ENCODE measurements at places on chromosomes 12 and 14. TPM values are rescaled to one million over a fixed set of nuclear protein-coding genes. Genes with fewer than 3 reads are reported as not detected.

GRCh38 chr14:90663680-90664079 lies 152.6 kb downstream of the TTC7B start:
- peaks cover 5% of the 10 kb centered on the region for H3K36me3 ChIP-seq
- peaks cover 45% of the 10 kb centered on the region for H3K4me1 ChIP-seq
- no peaks in the 10 kb centered on the region for H3K27me3 ChIP-seq

DNA sequence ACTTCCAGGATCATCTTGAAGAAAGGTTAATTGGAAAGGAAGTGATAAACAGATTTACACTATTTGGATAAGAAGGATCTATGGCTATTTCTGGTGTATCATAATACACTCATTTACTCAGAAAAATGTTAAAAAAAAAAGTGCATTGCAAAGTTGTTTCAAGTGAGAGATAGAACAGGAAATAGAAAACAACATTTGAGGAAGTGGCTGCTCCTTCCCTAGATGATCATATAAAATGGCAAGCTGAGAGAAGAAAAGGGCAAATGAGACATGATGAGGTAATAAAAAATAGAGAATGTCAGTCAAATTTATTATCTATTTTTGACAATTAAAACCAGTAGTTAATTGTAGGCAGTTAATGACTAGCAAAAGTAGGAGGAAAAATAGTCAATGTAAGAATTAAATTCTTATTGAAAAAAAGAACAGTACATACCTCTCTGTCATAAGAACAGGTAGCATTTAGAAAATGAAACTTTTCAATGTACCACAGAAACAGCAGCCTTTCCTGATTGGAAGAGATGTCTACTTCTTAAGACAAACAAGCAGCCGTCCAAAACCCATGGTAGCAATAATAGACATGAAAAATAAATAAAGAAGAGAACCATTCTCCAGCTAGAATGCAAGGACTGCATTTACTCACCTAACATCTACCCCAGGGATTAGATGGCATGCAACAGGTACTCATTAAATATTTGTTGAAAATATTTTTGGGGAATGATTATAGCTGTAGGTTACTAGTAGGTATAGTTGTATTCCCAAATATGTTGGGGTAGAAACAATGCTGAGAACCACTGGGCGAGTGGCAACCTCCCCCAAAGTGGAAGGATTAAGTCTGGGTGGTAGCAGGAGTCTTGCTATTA lies 63.9 kb upstream of the GRIP1 start:
- no peaks in the 10 kb centered on the region for H3K4me1 ChIP-seq
- H3K4me3 ChIP-seq, result no peak overlapping the region
- no peak overlapping the region for H3K27ac ChIP-seq
- no peak for DNase-seq
- peaks cover 7% of the 10 kb centered on the region for H3K27me3 ChIP-seq
- no peaks in the 10 kb centered on the region for H3K36me3 ChIP-seq

DNA sequence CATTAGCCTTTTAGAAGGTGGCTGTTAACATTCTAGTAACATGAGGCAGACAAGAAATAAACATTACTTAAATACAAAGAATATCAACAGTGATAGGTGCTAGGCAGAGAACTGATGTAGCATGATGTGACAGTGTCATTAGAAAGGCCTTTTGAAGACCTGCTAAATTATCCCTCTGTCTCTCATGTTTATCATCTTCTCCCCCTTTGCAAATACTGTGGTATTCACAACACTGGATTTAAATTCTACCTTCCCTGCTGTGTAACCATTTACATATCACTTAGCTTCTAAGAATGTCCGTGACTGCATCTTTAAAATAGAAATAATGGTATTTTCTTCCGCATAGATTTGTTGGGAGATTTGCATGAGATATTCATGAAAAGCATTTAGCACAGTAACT lies 74.4 kb upstream of the CLEC14A start:
- DNase-seq, result no peak
- H3K27me3 ChIP-seq, result no peaks in the 10 kb centered on the region
- no peak overlapping the region for H3K4me3 ChIP-seq
- H3K36me3 ChIP-seq, result no peaks in the 10 kb centered on the region
- H3K27ac ChIP-seq, result no peak overlapping the region

DNA sequence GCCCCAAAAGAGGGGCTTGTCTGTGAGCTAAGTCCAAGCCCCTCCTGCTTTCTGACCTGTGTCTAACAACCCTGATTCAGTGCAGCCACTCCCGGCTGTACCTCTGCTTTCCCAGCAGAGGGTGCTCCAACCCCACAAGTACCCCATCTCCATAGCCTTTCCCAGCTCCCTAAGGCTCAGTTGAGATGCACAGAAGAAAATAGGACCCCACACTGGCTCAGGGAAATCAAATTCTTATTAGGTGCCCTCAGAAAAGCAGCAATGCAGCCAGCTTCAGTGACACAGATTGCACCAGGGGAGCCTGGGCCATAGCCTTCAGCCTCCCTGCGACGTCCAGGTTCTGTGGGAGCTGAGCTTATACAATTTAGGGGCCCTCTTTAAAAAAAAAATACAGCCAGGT lies 49.9 kb downstream of the LRRC74A start:
- no peaks in the 10 kb centered on the region for H3K36me3 ChIP-seq
- peak; percentile 43 for DNase-seq
- no peak overlapping the region for H3K4me3 ChIP-seq
- no peaks in the 10 kb centered on the region for H3K27me3 ChIP-seq

The BATF gene
- total RNA-seq, result 0.93 TPM

- peaks cover 75% of the 10 kb centered on the region for H3K36me3 ChIP-seq
- no peak for DNase-seq
- H3K27ac ChIP-seq, result peak overlapping the region; percentile 75
- H3K4me1 ChIP-seq, result peaks cover 99% of the 10 kb centered on the region
- H3K4me3 ChIP-seq, result peak overlapping the region; percentile 37
Measured at GRCh38 chr14:93956514-93957332, 19.6 kb downstream of the ASB2 start.

The NOVA1 gene
- total RNA-seq, result 3.7 TPM

The IFNG gene
- total RNA-seq, result not detected

The NPAS3 gene
- total RNA-seq, result 2.5 TPM

The KRT74 gene
- total RNA-seq, result 0.14 TPM

DNA sequence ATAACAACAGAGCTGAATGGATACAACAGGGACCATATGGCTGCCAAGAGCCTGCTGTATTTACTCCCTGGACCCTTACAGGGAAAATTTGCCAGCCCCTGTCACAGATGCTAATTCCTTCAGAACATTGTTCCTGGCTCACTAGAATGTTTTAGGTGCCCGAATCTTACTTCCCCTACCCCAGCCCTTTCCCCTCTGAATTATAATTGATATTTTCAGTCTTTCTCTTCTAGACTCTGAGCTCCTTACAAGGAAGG lies 235.3 kb downstream of the KSR2 start:
- H3K36me3 ChIP-seq, result no peaks in the 10 kb centered on the region
- no peak overlapping the region for H3K27ac ChIP-seq
- no peaks in the 10 kb centered on the region for H3K4me1 ChIP-seq
- peaks cover 31% of the 10 kb centered on the region for H3K27me3 ChIP-seq

- no peak overlapping the region for H3K27ac ChIP-seq
- DNase-seq, result no peak
- H3K27me3 ChIP-seq, result no peaks in the 10 kb centered on the region
- no peaks in the 10 kb centered on the region for H3K36me3 ChIP-seq
- H3K4me1 ChIP-seq, result peaks cover 5% of the 10 kb centered on the region
Measured at GRCh38 chr12:119319638-119320037, 14.9 kb upstream of the CCDC60 start.

DNA sequence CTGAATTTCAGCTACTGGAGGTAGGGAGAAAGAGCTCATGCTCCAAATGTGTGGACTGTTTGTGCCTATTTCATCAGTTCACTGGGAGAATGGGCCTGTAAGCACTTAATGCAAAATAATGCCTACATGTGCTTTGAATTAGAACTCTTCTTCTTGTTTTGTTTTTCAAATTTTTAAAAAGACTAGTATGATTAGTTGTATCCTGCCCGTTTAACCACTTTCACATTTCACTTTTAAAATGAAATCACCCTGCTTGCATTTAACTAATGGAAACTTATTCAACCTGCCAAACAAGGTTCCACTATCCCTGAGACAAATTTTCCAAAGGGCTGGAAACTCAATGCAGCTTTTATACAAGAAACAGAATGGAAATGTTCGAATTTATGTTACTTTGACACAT lies 79.7 kb downstream of the SAMD4A start:
- no peak for DNase-seq
- H3K27ac ChIP-seq, result no peak overlapping the region
- peaks cover 94% of the 10 kb centered on the region for H3K4me1 ChIP-seq
- no peaks in the 10 kb centered on the region for H3K27me3 ChIP-seq
- no peak overlapping the region for H3K4me3 ChIP-seq

DNA sequence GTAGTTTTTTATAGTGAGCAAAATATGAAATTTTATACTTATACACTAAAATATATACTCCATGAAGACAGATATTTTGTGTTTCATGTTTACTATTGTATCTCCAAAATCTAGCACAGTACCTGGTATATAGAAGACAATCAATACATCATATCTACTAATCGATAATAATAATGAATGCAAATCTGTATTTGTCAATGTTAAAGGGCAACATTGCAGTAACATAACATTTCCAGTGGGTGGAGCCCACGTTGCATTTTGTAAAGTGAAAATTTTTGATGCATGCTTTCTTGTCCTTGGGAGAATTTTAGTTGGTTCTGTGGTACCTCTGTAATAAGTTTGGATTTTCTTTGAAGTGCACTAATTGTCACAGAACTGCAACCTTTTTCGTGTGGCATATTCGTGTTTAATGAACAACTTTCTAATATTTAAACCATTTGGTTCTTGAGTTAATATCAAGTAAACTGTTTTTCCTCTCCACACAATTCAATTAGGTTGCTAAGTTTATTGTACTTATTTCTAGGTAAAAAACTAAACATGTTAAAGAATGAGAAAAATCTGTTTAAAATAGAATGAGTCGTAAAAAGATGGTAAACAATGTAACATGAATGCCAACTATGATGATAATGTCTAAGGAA lies 47.4 kb downstream of the AVPR1A start:
- no peak for DNase-seq
- no peak overlapping the region for H3K27ac ChIP-seq
- no peak overlapping the region for H3K4me3 ChIP-seq

The AICDA gene
- not detected for total RNA-seq

DNA sequence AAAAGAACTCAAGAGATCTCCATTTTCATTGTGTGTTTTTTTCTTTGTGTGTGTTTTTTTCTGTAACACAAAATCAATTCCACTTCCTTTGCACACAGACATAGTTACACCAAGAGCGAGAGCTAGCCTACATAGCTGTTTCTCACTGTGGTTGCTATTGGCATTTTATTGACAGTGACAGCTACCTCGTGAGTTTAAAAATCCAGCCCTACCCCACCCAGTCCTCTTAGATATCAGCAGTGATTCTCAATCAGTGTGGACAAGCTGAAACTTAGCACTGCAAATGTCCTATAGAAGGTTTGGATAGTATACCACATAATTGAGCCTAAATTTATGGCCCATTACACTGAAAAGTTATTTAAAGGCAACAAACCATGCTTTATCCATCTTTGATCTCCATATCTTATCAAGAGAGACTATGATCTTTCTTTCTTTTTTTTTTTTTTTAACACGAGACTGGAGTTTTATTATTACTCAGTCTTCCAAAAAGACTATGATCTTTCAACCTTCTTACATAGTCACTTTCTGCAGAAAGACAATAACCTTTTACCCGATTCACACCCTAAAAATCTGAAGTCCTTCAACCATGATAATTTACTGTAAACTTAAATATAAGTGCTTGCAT lies 46.8 kb downstream of the ATP2B1 start:
- H3K36me3 ChIP-seq, result no peaks in the 10 kb centered on the region
- peaks cover 43% of the 10 kb centered on the region for H3K4me1 ChIP-seq
- no peak overlapping the region for H3K4me3 ChIP-seq
- no peak overlapping the region for H3K27ac ChIP-seq
- no peak for DNase-seq

The RNASE7 gene
- not detected for total RNA-seq

The TMEM121 gene
- 2.1 TPM for total RNA-seq

DNA sequence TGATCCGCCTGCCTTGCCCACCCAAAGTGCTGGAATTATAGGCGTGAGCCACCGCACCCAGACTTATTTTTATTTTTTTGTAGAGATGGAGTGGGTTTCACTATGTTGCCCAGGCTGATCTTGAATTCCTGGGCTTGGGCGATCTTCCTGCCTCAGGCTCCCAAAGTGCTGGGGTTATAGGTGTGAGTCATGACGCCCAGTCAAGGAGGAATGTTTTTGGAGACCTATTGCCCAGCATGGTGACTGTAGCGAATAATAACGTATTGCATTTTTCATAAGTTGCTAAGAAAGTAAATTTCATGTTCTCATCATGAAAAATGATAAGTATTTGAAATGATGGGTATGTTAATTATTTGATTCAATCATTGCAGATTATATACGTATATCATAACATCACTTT lies 46.5 kb downstream of the TEAD4 start:
- H3K27me3 ChIP-seq, result no peaks in the 10 kb centered on the region
- H3K4me1 ChIP-seq, result peaks cover 15% of the 10 kb centered on the region
- peaks cover 2% of the 10 kb centered on the region for H3K36me3 ChIP-seq

The DCN gene
- 716 TPM for total RNA-seq

DNA sequence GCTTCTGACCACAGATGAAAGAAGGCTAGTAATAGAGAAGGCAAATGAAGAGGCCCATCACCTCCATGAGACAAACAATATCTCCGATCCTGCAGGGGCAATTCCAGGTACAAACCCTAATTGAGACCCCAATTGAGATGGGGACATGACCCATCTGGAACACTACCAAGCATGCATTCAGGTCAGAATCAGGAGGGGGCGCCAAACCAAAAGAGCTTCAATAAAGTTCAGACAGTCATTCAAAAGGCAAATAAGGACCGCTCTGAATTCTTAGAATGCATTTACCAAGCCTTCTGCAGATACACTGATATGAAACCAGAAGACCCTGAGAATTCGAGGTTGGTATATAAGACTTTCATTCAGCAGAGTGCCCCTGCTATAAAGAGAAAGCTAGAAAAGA lies 10.2 kb upstream of the EDDM3B start:
- no peak for DNase-seq
- no peak overlapping the region for H3K4me3 ChIP-seq
- no peak overlapping the region for H3K27ac ChIP-seq
- H3K36me3 ChIP-seq, result no peaks in the 10 kb centered on the region
- H3K4me1 ChIP-seq, result peaks cover 5% of the 10 kb centered on the region

GRCh38 chr14:104756477-104757237 lies 3.7 kb downstream of the SIVA1 start:
- H3K27ac ChIP-seq, result no peak overlapping the region
- no peaks in the 10 kb centered on the region for H3K27me3 ChIP-seq
- H3K36me3 ChIP-seq, result peaks cover 56% of the 10 kb centered on the region
- no peak overlapping the region for H3K4me3 ChIP-seq
- DNase-seq, result no peak

The P2RX7 gene
- total RNA-seq, result 1.6 TPM

GRCh38 chr12:68785358-68785757 lies 22.6 kb upstream of the MDM2 start:
- no peak overlapping the region for H3K27ac ChIP-seq
- no peak overlapping the region for H3K4me3 ChIP-seq
- peaks cover 14% of the 10 kb centered on the region for H3K4me1 ChIP-seq
- H3K36me3 ChIP-seq, result no peaks in the 10 kb centered on the region
- no peak for DNase-seq

The DIO2 gene
- total RNA-seq, result 6.4 TPM

The C12orf50 gene
- not detected for total RNA-seq

- no peaks in the 10 kb centered on the region for H3K4me1 ChIP-seq
- H3K27ac ChIP-seq, result no peak overlapping the region
- H3K27me3 ChIP-seq, result no peaks in the 10 kb centered on the region
- no peak for DNase-seq
Measured at GRCh38 chr14:21768116-21768874, 94.7 kb upstream of the OR4E1 start.
